Activated naive CD4-positive, alpha-beta T cell treated with anti-CD3 and anti-CD28 coated beads for 36 hours (primary cell): ENCODE measurements at places on chromosomes 1 and 21. TPM values are rescaled to one million over a fixed set of nuclear protein-coding genes. Genes with fewer than 3 reads are reported as not detected.

GRCh38 chr1:6440198-6441126 is 15.9 kb downstream of the ESPN start:
- DNase-seq, result peak; percentile 73
- H3K27me3 ChIP-seq, result peaks cover 29% of the 10 kb centered on the region
- peaks cover 5% of the 10 kb centered on the region for H3K4me1 ChIP-seq
- no peak overlapping the region for H3K27ac ChIP-seq
- no peaks in the 10 kb centered on the region for H3K36me3 ChIP-seq

DNA sequence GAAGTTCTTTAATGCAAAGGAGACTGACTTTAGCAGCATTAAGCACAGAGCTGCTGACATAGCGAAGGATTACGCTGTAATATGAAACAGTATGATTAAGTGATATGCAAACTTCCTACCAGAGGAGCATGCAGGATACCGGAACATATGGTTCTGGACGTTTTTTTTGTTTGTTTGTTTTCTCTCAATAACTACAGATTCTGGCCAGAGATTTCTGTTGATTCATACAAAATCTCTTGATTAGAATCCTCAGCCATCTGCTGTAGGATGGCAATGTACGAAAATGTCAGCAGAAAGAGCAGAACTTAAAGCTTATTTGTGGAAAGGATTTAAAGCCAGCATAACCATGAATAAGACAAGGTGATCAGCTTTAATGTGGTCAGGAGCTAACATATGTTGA is 970.7 kb downstream of the KCNT2 start:
- no peak for DNase-seq
- H3K36me3 ChIP-seq, result no peaks in the 10 kb centered on the region
- no peaks in the 10 kb centered on the region for H3K4me1 ChIP-seq
- no peak overlapping the region for H3K27ac ChIP-seq

NEGR1 gene
- not detected for total RNA-seq

DNA sequence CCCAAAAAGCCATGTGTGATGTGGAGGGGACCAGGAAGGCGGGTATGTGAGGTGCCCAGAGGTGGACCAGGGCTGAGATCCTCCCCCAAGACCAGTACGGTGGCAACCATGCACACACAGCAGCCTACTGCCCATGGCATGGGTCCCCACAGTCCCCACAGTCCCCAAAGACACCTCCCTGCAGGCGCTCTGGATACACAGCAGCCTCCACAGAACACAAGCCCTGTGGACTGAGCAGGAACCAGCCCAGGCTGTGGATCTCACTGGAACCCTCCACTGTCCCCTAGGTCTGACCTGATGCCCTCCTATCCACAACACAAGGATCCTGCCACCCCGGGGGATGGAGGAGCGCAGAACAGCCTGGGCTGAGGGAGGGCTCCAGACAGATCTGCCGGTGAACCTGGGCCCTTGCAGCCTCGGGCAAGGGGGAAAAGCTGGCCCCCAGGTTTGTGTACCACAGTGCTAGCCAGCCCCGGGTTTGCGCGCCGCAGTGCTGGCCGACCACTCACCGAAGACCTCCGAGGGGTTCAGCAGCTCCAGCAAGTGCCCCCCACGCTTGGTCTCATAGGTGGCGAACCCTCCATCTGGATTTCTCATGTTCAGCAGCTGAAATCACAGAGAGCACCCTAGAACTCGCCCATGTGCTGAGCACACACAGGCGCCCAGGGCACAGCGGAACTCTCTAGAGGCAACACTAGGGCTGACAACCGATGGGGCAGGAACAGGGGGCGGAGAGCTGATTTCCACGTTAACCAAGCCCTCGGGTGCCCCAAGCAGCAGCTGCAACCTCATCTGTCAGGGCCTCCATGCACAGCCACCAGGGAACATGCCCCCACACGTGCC is 22.1 kb upstream of the SPATC1L start:
- no peak overlapping the region for H3K4me3 ChIP-seq
- H3K4me1 ChIP-seq, result no peaks in the 10 kb centered on the region
- no peaks in the 10 kb centered on the region for H3K27me3 ChIP-seq
- no peak overlapping the region for H3K27ac ChIP-seq

MEAF6 gene
- 62.8 TPM for total RNA-seq

OR2L2 gene
- not detected for total RNA-seq

- peaks cover 49% of the 10 kb centered on the region for H3K36me3 ChIP-seq
- DNase-seq, result peak; percentile 88
- H3K4me1 ChIP-seq, result peaks cover 94% of the 10 kb centered on the region
Measured at GRCh38 chr1:30749691-30750583, 7.6 kb downstream of the LAPTM5 start.

DNA sequence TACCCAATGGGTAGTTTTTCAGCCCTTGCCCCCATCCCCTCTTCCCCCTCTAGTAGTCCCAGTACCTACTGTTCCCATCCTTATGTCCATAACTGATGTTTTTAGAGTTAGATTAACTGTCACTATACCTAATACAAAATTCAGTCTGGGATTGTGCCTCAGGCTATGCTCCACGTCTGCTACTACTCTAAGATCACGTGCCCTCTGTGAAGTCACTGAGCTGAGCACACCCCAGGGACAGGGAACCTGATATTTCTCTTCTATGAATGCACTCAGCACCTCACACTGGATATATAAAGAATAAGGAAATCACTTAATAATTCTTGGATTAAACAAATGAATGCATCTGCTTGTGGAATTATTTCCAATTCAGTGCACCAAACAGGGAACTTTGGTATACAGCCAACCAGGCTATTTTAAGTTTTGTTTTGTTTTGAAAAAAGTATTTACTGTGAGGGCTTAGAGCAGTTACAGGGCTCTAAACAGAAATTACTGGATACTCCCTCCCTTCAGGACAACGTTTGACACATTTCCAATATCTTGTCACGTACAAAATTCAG is 307.9 kb downstream of the SMYD3 start:
- no peaks in the 10 kb centered on the region for H3K4me1 ChIP-seq
- no peak overlapping the region for H3K27ac ChIP-seq
- no peaks in the 10 kb centered on the region for H3K27me3 ChIP-seq
- no peak for DNase-seq
- H3K36me3 ChIP-seq, result no peaks in the 10 kb centered on the region

GRCh38 chr1:109629372-109630030 is 9.9 kb downstream of the AMPD2 start:
- DNase-seq, result no peak
- H3K36me3 ChIP-seq, result peaks cover 24% of the 10 kb centered on the region
- H3K27ac ChIP-seq, result peak overlapping the region; percentile 26
- H3K4me1 ChIP-seq, result peaks cover 3% of the 10 kb centered on the region

PADI2 gene
- total RNA-seq, result not detected

CR1L gene
- not detected for total RNA-seq

DNA sequence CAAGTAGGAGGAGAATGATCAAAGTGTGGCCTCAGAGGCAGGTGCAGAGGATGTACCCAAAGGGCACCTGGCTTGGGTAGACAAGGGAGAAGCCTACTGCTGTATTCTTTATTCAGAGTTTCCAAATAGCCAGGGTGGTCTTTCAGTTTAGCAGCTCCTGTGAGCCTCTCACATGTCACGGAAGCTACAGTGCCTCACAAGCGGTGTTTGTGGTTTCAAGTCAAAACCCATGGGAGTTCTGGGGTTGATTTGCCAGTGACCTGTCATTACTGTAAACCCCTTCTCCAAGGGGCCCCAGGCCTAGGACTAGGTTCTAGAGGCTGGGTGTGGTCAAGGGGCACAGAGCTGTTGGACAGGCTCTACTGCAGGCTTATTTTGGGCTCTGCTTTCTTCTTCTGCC is 10.2 kb upstream of the IL10 start:
- DNase-seq, result peak; percentile 29
- H3K27ac ChIP-seq, result no peak overlapping the region
- peaks cover 45% of the 10 kb centered on the region for H3K4me1 ChIP-seq
- peaks cover 2% of the 10 kb centered on the region for H3K27me3 ChIP-seq
- H3K4me3 ChIP-seq, result no peak overlapping the region
- H3K36me3 ChIP-seq, result no peaks in the 10 kb centered on the region

GRCh38 chr1:78441921-78442320 is 48.9 kb upstream of the PTGFR start:
- H3K27ac ChIP-seq, result no peak overlapping the region
- DNase-seq, result no peak
- H3K4me1 ChIP-seq, result no peaks in the 10 kb centered on the region
- no peaks in the 10 kb centered on the region for H3K27me3 ChIP-seq
- H3K36me3 ChIP-seq, result no peaks in the 10 kb centered on the region

DNA sequence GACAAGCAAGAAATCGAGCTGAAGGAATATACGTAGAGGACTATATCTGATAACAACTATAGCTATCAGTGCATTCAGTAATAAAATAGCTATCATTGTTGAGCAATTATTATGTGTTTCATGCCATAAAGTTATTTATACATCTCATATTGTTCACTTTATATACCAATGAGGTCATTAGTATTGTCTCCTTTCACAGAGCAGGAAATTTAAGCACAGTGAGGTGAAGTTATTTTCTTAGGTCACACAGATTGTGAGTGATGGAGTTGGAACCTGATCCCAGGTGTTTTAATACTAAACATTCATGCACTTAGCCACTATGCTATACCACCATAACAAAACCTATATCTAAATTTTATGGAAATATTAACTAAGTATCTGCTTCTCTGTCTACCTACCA is 180.5 kb upstream of the DPYD start:
- no peak for DNase-seq
- H3K36me3 ChIP-seq, result no peaks in the 10 kb centered on the region
- H3K4me3 ChIP-seq, result no peak overlapping the region
- no peak overlapping the region for H3K27ac ChIP-seq
- H3K27me3 ChIP-seq, result no peaks in the 10 kb centered on the region

GRCh38 chr1:163864207-163864606 is 542.5 kb downstream of the NUF2 start:
- H3K4me1 ChIP-seq, result no peaks in the 10 kb centered on the region
- H3K27ac ChIP-seq, result no peak overlapping the region
- H3K4me3 ChIP-seq, result no peak overlapping the region
- no peaks in the 10 kb centered on the region for H3K27me3 ChIP-seq

DNA sequence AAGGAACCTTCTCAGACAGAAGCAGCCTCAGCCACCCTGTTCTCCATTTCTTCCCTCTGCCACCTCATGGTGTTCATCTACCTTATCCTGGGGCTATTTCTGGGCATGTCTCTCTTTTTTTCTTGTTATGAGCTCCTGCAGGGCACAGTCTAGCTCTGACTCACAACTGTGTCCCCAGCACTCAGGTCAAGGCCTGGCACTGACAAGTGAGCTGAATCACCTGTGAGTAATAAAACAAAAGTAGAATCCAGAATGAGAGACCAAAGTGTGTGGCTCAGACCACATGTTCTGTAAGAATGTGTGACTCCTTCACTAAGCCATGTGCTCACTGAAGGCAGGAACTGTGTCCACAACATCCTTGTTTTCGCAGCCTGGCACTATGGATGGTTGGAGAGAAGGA is 23.2 kb downstream of the C1orf94 start:
- H3K27me3 ChIP-seq, result peaks cover 2% of the 10 kb centered on the region
- peak; percentile 15 for DNase-seq
- H3K4me3 ChIP-seq, result no peak overlapping the region
- no peak overlapping the region for H3K27ac ChIP-seq

MATN1 gene
- 0.37 TPM for total RNA-seq

DNA sequence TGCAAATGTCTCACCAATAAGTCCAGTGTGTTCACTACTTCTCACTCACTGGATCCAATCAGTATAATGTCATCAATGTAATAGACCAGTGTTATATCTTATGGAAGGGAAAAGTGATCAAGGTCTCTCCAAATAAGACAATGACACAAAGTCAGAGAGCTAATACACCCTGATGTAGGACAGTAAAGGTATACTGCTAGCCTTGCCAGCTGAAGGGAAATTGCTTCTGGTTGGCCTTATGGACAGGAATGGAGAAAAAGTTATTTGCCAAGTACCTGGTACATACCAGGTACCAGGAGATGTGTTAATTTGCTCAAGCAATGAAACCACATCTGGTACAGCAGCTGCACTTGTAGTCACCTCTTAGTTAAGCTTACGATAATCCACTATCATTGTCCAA is 141.0 kb downstream of the LTN1 start:
- H3K4me3 ChIP-seq, result no peak overlapping the region
- H3K27me3 ChIP-seq, result no peaks in the 10 kb centered on the region
- no peak overlapping the region for H3K27ac ChIP-seq
- peaks cover 16% of the 10 kb centered on the region for H3K36me3 ChIP-seq
- H3K4me1 ChIP-seq, result peaks cover 4% of the 10 kb centered on the region

DNA sequence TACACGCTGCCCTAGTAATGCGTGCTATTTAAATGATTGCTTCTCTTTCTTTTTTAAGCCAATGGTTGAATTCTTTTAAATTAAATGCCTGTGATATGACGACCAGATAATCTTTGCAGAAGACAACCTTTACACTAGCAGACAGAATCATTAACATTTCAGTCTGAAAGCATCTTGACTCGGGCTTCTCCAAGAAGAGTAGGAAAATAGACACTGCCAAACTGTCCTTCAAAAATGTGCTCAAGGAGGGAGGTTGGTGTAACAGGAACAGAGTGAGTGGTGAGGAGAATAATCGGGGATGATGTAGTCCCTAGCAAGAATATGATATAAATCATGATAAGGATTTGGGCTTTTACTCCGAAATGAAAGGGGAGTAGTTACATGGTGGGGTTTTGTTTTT is 6.6 kb upstream of the B3GALNT2 start:
- no peaks in the 10 kb centered on the region for H3K36me3 ChIP-seq
- H3K27me3 ChIP-seq, result no peaks in the 10 kb centered on the region
- H3K4me3 ChIP-seq, result no peak overlapping the region
- no peak for DNase-seq
- peaks cover 7% of the 10 kb centered on the region for H3K4me1 ChIP-seq
- no peak overlapping the region for H3K27ac ChIP-seq

- no peaks in the 10 kb centered on the region for H3K4me1 ChIP-seq
- no peak for DNase-seq
- no peak overlapping the region for H3K4me3 ChIP-seq
- H3K27ac ChIP-seq, result no peak overlapping the region
Measured at GRCh38 chr1:27307874-27308598, 13.9 kb upstream of the TMEM222 start.

DNA sequence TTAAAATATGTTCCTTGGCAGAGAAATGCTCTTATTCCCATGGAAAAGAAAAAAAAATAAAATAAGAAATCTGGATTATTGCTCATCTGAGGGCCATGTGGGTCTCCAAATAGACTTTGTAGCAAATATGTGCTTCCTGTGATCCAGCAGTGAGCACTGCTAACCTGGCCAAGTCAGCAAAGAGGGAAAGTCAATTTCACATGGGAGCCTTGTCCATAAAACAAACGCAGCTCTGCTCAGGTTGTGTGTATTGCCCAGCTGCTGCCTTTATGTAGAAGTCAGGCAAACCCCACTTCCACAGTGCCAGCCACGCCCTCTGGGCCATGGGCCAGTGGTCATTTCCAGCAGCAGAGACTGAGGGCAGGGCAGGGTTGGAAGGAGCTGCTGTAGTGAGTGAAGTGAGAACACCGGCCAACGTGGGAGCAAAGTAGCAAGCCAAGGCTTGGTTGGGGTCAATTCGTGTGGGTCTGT is 174.3 kb downstream of the LYPLAL1 start:
- H3K4me1 ChIP-seq, result no peaks in the 10 kb centered on the region
- H3K27me3 ChIP-seq, result no peaks in the 10 kb centered on the region
- H3K36me3 ChIP-seq, result peaks cover 7% of the 10 kb centered on the region
- no peak for DNase-seq
- no peak overlapping the region for H3K27ac ChIP-seq

DNA sequence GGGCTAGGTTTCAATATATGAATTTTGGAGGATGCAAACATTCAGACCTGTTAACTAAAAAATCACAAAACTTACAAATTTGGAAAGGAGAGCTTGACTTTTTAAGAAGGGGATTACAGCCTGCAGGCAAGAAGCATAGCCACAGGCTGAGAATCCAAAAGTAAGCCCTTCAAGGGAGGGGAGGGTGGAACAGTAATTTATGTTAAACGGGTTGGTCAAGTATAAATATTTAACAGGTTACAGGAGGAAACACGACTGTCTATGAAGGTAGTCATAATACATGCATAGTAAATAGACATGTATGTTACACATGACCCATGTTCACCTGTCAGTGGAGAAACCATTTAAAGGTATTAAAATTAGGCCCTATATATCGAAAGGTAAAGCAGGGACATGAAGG is 261.1 kb upstream of the RGS18 start:
- no peak overlapping the region for H3K27ac ChIP-seq
- no peaks in the 10 kb centered on the region for H3K27me3 ChIP-seq
- H3K4me3 ChIP-seq, result no peak overlapping the region
